Amygdala (tissue), 56 donors: ENCODE measurements at places on chromosomes 13 and 19.

DNA sequence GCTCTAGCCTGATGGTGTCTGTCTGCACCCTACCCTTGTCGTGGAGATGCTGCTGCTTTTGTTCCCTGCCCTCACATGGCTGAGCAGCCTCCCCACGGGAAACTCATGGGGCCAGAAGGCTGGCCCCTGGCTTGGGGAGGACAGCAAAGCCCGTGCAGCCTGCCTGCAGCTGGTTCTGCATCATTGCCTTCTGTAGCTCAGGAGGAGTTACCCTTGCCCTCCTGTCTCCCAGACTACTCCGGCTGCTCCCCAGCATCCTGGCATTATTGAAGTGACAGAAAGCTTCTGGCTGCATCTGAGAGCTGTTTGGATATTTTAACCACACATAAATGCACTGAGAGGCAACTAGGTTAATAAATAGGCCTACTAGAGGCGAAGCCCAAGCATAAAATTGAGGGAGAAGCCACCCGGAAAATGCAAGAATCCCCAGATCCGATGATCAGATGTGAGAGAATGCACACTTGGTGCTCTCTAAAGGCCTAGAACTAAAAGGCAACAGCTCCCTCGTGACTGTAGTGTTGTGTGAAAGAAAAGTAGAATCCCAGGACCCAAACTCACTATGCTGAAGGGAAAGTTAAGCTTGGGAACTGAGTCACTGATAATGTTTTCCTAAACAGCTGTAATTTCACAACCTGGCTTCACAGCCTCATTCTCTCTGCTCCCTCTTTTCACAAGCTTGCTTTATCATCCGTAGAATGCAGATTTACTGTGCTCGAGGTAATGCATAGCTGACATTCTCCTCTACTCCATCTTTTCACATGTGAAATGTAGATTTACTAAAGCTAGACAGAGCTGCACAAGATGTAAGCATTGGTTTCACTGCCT, 110.8 kb downstream of the TNFRSF19 start:
- DNase-seq, result no peak

DNA sequence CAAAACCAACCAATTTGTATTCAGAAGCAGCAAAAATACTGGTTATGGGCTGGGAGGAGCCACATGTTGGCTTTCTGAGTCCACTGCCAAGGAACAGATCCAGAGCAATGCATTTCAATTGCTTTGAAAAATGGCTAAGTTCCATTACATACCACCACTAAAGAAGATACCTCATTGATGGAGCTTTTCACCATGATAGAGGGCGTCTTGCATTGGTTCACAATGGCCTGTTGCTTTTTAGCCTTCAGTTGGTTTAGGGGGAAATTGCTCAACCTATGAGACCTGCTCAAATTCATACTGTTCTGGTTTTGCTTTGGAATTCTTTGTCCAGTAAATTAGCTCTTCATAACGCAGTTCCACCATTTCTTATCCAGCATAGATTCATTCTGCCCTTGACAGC, 21.2 kb upstream of the CPB2 start:
- DNase-seq, result no peak

GRCh38 chr19:4774136-4774535, 17.4 kb upstream of the FEM1A start:
- DNase-seq, result no peak

- DNase-seq, result peak; percentile 8
Observed at GRCh38 chr19:38216785-38217641, 7.0 kb downstream of the DPF1 start.

GRCh38 chr19:29881386-29881785, 60.7 kb upstream of the URI1 start:
- no peak for DNase-seq

- no peak for DNase-seq
Observed at GRCh38 chr13:36839981-36840380, 21.0 kb downstream of the RFXAP start.

DNA sequence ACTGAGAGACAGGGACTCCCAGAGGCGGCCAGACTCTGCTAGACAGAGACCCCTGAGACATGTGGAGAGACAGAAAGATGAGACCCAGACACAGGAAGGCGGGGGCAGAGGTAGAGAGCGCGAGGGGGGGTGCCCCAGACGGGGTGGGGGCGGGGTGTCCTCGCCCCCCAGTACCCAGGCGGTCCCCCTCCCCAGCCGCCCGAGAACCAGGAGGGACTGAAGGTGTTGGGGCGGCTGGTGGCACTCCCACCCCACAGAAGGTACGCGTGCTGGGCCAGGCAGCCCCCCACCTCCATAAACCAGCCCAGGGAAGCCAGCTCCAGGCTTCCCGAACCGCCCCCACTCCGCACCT, 336 bp downstream of the SLC8A2 start:
- DNase-seq, result no peak

DNA sequence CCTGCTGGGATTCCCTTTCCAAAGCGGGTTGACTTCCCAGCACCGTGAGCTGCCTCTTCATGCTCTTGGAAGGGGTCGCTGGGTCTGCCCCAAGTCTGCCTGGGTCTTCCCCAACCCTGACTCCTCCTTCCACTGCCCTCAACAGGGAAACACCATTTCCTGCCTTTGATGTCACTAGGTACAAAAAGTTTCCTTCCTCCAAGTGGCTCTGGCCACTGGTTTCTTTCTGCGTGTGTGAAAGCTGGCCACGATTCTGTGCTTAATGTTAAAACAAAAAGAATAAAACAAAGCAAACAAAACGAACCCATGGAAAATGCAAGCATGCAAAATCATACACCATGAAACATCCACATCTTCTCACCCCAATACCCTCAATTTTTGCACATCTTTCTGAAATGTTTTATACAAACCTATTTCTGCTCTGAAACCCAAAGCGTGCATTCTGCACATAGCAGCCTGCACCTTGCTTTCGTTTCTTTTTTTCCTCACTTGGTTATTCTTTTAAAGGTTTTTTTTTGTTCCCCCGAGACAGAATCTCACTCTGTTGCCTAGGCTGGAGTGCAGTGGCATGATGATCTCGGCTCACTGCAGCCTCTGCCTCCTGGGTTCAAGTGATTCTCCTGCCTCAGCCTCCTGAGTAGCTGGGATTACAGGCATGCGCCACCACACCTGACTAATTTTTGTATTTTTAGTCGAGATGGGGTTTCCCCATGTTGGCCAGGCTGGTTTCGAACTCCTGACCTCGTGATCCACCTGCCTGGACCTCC, 12.5 kb upstream of the TNFSF9 start:
- DNase-seq, result no peak

DNA sequence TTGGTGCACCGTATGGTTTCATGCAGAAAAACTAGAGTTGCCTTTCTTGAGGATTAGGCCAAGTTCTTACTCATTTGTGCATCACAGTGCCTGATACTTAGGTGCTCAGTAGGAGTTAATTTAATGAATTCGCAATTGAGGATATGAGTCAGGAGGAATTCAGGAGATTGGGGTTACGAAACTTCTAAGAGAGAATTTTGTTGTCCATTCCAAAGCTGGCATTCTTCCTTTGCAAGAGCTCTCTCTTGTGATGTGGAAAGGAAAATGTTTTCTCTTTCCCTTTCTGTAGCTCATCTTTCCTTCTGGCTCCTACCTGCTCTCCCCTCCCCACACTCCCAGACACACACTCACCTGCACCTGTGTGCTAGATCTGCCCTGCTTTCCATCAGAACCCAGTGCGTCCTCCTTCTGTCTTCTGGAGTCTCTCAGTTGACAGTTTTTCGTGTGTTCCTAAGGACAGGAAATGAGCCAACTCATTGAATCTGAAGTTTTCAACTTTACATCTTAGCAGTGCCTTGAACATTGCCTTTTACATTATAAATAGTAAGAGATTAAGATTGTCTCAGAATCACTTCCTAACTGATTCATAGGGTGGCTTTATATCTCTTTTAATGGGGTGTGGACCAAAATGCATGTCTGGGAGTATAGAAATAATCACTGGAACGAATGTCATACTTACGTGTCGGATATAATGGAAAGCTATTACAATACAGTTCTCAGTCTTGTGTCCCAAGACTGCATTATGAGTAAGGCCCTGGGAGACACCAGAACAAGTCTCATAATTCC, 19.7 kb upstream of the ERCC5 start:
- DNase-seq, result no peak

DNA sequence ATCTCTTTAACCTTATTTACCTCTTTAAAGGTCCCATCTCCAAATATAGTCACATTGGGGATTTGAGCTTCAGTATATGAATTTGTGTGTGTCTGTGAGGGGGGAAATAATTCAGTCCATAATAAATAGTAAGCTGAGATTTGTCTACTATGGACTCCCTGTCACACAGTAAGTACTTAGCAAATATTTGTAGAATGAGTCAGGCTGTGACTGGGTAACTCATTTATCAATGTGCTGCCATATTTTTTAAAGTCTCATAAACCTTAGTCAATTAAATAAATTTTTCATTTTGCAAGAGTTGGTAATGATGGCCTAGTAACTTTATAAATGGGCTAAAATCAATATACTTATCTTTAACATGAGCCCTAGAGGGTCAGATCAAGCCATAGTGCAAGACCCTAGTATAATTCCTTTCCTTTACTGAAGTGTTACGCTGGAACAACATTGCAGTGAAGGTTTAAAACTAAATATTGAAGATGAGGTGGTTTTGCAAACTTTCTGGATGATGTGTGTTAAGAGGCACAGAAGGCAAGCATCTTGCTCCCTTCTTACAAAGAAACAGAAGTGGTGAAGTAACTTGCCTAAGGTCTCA, 305.1 kb downstream of the KCNRG start:
- no peak for DNase-seq

DNA sequence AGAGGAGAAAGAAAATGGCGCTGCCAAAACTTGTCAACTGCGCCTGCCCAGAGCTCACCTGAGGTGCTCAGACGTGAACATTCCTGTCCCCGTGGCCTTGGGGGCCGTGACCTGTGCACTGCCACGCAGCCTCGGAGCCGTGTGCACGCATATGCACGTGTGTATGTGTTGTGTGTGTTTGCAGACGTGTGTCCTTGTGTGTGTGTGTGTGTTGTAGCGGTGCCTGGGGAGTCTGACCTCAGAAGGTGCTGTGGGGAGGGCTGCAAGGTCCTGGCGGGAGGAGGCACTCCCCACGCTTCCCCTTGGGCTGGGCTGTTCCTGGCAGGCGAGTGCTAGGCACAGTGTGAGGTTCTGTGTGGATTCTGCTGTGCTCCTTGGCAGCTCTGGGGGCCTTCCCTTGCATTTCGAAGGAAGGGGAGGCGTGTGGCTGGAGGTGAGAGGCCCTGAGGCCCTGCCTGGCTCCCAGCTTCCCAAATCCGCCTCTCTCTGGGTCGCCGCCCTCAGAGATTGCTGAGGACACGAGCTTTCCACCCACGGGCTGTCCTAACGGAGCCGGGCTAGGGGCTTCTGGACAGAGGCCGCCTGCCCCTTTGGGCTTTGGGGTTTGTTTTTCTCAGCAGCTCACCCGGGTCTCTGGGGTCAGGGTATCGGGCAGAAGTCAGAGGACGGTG, 4.5 kb downstream of the BSG start:
- DNase-seq, result no peak

GRCh38 chr19:55526216-55527196, 10.4 kb downstream of the SBK2 start:
- DNase-seq, result no peak
